ENCODE measurements at places on chromosomes 3 and 15. TPM values are rescaled to one million over a fixed set of nuclear protein-coding genes. Genes with fewer than 3 reads are reported as not detected.

BNIP2 gene
- total RNA-seq: 72.3 TPM

WDR49 gene
- total RNA-seq: 0.56 TPM

ALDH1A2 gene
- total RNA-seq: not detected

CPNE9 gene
- 0.26 TPM for total RNA-seq

MEX3B gene
- 1.6 TPM for total RNA-seq

OIP5 gene
- not detected for total RNA-seq

LSAMP gene
- not detected for total RNA-seq

Data from T-cell (primary cell).